CD4-positive, alpha-beta T cell (primary cell): ENCODE measurements at places on chromosomes 12 and 14.

- H3K27me3 ChIP-seq: peaks cover 23% of the 10 kb centered on the region
- H3K36me3 ChIP-seq: no peaks in the 10 kb centered on the region
- H3K27ac ChIP-seq: no peak overlapping the region
These were observed 57.6 kb downstream of the TMEM30B start for GRCh38 chr14:61223552-61223951.

DNA sequence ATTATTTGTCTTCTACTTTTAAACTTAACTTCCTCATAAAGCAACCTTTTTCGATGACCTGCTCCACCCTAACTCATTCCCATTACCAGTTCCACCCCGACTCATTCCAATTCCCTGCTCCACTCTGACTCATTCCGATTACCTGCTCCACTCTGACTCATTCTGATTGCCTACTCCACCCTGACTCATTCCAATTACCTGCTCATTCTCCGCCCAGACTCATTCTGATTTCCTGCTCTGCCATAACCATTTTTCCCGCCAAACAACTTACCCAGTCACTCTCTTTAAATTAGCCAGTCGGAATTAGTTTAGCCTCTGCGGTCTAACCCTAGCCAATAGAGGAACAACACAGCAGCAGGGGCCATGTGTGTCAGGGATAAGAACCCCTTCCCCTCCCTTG lies 249.1 kb downstream of the DPY19L2 start:
- H3K27me3 ChIP-seq: no peaks in the 10 kb centered on the region
- H3K4me3 ChIP-seq: no peak overlapping the region
- H3K27ac ChIP-seq: no peak overlapping the region
- no peak for DNase-seq
- H3K36me3 ChIP-seq: no peaks in the 10 kb centered on the region

- peaks cover 83% of the 10 kb centered on the region for H3K36me3 ChIP-seq
- no peak overlapping the region for H3K4me3 ChIP-seq
- H3K4me1 ChIP-seq: peaks cover 60% of the 10 kb centered on the region
- no peaks in the 10 kb centered on the region for H3K27me3 ChIP-seq
- peak overlapping the region; percentile 14 for H3K27ac ChIP-seq
These were observed 77.6 kb downstream of the LGMN start for GRCh38 chr14:92670643-92671366.

DNA sequence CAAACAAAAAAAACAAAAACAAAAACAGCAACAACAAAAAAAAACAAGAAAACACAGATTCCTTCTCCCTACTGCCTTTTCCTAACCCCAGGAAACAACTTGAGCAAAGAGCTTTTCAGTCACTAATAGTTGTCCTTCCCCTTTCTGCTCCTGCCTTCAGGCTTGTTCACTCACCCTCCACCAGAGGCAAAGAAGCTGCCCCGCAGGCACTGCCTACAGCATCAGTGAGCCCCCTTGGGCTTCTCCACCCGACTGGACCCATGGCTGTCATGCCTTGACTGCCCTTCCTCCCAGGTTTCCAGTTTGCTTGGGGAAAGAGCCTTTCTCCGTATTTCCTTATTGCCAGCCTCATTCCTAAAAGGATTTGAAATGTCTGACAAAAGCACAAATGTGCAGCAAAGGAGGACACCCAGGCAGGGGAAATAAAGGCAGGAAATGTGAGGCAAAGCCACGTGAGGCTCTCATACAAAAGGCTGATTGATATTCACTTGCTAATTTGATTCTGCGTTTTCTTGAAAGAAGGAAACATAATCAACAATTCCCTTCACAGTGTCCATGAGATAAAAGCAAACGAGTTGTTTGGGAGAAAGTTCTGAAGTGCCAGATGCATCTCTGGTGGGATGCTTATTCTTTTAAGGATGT lies 85.7 kb downstream of the GPATCH2L start:
- no peaks in the 10 kb centered on the region for H3K27me3 ChIP-seq
- no peaks in the 10 kb centered on the region for H3K4me1 ChIP-seq
- H3K4me3 ChIP-seq: no peak overlapping the region
- no peak overlapping the region for H3K27ac ChIP-seq
- H3K36me3 ChIP-seq: peaks cover 4% of the 10 kb centered on the region
- DNase-seq: no peak

DNA sequence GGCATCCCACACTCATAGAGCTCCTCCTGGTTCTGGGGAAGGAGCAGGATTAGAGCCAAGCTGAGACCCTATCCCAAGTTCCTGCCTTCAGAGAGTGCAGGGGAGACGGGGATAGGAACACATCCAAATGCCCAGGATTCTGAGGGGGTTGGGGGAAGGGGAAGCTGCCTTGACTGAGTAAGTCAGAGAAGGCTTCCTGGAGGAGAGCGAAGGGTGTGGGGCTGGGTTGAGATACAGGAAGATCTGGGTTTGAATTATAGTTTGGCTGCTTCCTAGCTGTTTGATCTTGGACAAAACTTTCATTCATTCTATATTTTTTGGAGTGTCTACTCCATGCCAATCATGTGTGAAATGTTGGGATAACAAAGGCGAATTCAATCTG lies 8.0 kb upstream of the AQP2 start:
- no peaks in the 10 kb centered on the region for H3K36me3 ChIP-seq
- no peak overlapping the region for H3K27ac ChIP-seq
- peaks cover 40% of the 10 kb centered on the region for H3K4me1 ChIP-seq
- H3K4me3 ChIP-seq: no peak overlapping the region

- H3K4me3 ChIP-seq: no peak overlapping the region
- H3K27me3 ChIP-seq: no peaks in the 10 kb centered on the region
- H3K27ac ChIP-seq: no peak overlapping the region
- H3K4me1 ChIP-seq: no peaks in the 10 kb centered on the region
- no peaks in the 10 kb centered on the region for H3K36me3 ChIP-seq
These were observed 56.1 kb downstream of the DAAM1 start for GRCh38 chr14:59244581-59244980.

DNA sequence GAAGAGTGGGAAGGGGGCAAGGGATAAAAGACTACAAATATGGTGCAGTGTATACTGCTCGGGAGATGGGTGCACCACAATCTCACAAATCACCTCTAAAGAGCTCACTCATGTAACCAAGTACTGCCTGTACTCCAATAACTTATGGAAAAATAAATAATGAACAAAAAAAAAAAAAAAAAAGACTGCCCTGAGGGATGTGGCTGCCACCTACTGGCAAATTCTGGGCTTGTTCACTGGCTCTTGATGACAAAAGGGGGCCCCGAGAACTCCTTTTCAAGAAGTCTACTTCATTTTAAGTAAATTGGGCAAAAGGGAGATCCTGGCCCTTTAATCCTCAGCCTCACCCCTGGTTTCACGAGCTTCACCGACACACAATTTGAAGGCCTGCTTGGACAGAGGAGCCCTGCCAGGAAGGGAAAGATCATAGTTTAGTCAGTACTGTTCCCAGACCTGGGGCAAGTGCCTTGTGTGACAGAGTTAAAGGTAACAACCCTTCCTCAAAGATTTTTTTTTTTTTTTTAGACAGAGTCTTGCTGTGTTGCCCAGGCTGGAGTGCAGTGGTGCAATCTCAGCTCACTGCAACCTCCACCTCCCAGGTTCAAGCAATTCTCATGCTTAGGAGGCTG lies 26.1 kb upstream of the STAC3 start:
- DNase-seq: no peak
- no peaks in the 10 kb centered on the region for H3K27me3 ChIP-seq
- H3K4me1 ChIP-seq: peaks cover 11% of the 10 kb centered on the region
- H3K36me3 ChIP-seq: peaks cover 62% of the 10 kb centered on the region

DNA sequence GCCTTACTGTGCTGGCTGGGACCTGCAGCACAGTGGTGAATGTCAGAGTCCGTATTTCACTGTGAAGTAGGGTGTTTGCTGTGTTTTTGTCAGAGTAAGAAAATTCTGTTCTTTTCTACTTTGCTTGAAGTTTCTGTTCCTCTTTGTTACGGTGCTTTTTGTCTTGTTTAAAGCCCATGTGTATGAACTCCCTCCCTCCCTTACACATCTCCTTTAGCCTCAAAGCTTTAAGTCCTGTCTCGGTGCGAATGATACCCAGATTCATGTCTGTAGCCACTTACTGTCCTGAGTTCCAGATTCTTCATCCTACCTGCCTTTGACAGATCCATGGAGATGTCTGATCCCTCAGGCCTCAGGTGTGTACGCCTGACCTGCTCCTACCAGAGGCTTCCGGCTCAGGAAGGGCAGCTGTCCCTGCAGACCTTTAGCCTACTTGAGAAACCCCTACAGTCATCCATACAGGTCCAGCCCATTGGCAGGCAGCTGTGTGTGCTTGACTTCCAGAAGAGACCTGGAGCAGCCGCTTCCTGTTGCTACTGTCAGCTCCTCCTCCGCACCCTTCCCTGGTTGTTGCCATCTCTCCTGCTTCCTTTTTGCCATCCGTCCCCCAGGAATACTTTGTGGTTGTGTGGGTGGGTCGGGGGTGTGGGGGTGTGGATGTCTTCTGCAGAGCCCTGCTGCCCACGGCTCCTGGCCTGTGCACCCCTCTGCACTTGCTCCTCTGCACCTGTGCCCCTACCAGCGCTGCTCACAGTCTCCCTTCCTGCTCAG lies 72.9 kb downstream of the DDX51 start:
- DNase-seq: no peak
- H3K4me3 ChIP-seq: no peak overlapping the region
- no peak overlapping the region for H3K27ac ChIP-seq
- H3K4me1 ChIP-seq: peaks cover 16% of the 10 kb centered on the region

DNA sequence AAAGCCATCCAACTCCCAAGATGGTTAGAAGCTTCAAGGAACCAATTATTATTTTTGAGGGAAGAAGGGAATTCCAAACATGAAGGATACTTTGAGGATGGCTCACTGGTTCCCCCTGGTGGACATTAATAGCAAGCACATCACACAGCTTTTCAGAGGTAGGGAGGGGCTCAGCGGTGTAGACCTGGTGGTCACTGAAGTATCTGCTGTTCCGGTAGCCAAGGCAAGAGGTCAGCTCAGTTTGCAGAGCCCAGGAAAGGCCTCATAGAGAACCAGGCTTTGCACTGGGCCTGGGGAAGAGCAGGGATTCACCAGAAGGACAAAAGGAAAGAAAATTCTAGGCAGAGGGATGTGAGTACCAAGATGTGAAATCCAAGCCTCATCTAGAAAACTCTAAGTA lies 118.7 kb downstream of the KSR2 start:
- H3K27ac ChIP-seq: no peak overlapping the region
- H3K4me1 ChIP-seq: no peaks in the 10 kb centered on the region
- H3K36me3 ChIP-seq: no peaks in the 10 kb centered on the region
- H3K27me3 ChIP-seq: peaks cover 6% of the 10 kb centered on the region
- no peak overlapping the region for H3K4me3 ChIP-seq
- no peak for DNase-seq

DNA sequence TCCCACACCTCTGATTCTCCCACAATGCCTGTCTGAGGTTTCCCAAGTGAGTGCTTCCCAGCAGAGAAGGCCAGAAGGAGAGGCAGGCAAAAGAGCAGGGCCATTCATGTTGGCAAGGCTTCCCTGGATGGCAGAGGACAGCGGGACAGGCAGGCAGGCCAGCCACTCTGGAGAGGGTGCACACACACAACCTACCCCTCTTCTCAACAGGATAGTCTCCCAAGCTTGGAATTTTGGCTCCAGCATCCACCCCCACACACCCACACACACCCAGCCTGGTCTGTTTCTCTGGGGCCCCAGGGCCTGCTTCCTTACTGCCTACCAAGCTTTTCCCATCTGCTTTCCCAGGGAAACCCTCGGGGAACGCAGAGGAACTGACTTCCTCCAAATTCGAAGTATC lies 15.4 kb upstream of the RACGAP1 start:
- DNase-seq: no peak
- no peak overlapping the region for H3K4me3 ChIP-seq
- H3K27me3 ChIP-seq: no peaks in the 10 kb centered on the region
- H3K27ac ChIP-seq: no peak overlapping the region

DNA sequence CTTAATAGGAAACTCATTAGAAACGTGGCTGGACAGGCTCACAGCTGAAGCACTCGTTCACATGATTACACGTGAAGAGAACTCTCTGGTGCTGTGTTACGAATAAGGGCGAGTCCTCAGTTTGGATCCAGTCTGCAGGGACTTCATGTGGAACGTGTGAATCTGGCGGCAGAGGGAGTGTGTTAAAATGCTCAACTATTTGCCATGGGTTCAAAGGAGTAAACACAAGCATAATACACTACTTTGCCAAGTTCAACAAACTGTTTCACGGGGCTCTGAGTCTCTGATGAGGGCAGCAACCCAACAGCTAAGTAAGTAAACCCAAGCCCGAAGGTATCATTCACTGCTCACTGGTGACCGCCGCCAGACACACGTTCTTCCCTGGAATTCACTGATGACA lies 42.4 kb downstream of the NUAK1 start:
- no peak for DNase-seq
- no peaks in the 10 kb centered on the region for H3K36me3 ChIP-seq
- H3K4me1 ChIP-seq: no peaks in the 10 kb centered on the region
- peaks cover 5% of the 10 kb centered on the region for H3K27me3 ChIP-seq
- H3K4me3 ChIP-seq: no peak overlapping the region

DNA sequence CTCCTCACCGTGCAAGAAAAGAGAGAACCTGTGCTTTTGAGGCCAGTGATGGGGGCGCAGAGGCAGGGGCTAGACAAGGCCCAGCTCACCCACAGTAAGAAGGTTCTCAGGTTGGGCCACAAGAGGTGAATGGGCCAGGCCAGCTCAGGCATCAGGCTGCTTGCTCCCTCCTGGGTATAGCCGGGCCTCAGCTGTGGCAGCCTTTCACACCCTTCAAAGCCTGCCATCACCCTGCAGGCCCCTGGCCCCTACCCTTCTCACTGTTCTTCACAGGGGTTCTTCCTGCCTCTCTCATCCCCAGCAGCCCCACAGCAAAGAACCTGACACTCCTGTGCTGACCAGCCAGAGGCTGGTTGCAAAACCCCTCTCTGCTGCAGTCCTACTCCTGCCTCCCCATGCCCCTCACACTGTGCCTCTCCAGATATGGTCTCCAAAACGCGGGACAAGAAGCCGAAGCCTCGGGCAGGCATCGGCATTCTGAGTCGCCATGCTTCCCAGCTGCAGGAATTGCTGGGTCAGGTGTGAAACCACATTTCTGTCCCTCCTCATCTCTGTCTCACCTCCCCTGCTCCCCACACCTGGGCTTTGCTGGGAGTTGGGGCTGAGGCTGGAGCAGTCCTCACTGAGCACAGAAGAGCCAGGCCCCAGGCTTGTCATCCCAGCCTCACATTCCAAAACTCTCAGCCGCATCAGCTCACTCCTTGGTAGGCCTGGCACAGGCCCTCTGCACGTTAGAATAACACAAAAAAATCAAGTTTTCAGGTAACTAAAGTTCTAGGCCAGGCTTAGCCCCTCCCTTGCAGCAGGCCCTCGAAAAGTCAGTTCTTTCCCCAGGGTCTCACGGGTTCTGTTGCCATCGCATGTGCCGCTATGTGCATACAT lies 6.9 kb upstream of the FAIM2 start:
- no peaks in the 10 kb centered on the region for H3K4me1 ChIP-seq
- no peak overlapping the region for H3K27ac ChIP-seq
- DNase-seq: no peak
- H3K36me3 ChIP-seq: no peaks in the 10 kb centered on the region
- no peaks in the 10 kb centered on the region for H3K27me3 ChIP-seq

- no peaks in the 10 kb centered on the region for H3K36me3 ChIP-seq
- DNase-seq: no peak
- H3K27me3 ChIP-seq: no peaks in the 10 kb centered on the region
- H3K27ac ChIP-seq: no peak overlapping the region
These were observed 258.0 kb upstream of the PLEKHG7 start for GRCh38 chr12:92444763-92445162.

GRCh38 chr14:87745507-87746118 lies 247.4 kb downstream of the GALC start:
- DNase-seq: no peak
- H3K4me1 ChIP-seq: no peaks in the 10 kb centered on the region
- H3K4me3 ChIP-seq: no peak overlapping the region
- H3K27ac ChIP-seq: no peak overlapping the region
- H3K36me3 ChIP-seq: no peaks in the 10 kb centered on the region
- H3K27me3 ChIP-seq: no peaks in the 10 kb centered on the region

- no peak for DNase-seq
- no peak overlapping the region for H3K4me3 ChIP-seq
- peaks cover 82% of the 10 kb centered on the region for H3K36me3 ChIP-seq
- peaks cover 3% of the 10 kb centered on the region for H3K4me1 ChIP-seq
- no peaks in the 10 kb centered on the region for H3K27me3 ChIP-seq
These were observed 17.3 kb downstream of the SART3 start for GRCh38 chr12:108543652-108544051.
